IMR-90 (cell line): ENCODE measurements at places on chromosomes 7 and 10. TPM values are rescaled to one million over a fixed set of nuclear protein-coding genes. Genes with fewer than 3 reads are reported as not detected.

DNA sequence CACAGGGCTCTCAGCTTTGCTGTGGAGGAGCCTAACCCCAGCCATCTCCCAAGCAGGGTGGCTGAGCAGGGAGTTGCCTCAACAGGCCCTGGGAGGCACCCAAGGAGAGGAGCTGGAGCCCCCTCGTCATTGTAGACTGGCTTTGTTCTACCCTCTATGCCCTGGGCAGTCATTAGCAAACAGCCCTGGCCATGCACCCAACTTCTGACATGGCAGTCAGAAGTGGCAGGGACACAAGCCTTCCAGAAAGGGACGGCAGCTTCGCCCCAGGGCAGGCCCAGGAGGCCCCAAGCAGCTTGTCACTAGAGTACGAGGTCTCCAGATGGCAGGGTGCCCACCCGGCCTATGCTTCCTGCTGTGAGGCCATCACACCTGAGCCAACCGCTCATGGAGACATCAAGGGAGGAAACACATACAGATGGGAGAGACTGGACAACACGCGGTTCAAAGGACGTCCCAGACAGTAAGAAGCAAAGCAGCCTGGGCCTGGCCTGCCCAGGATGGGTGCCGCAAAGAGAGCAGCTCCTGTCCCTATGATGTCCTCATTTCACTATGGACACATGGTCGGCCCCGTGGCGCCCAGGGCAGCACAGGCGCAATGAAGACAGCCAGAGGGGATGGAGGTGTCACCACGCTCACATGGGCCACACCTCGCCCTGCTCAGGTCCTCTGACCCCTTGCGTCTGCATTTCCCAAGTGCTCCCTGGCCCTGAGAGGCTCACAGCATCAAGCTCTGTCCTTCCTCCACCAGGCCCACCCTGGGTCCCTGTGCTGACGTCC is 190.9 kb upstream of the CXCL12 start:
- DNase-seq, result no peak

GRCh38 chr7:44330331-44330730 is 4.9 kb upstream of the CAMK2B start:
- DNase-seq, result no peak

DNA sequence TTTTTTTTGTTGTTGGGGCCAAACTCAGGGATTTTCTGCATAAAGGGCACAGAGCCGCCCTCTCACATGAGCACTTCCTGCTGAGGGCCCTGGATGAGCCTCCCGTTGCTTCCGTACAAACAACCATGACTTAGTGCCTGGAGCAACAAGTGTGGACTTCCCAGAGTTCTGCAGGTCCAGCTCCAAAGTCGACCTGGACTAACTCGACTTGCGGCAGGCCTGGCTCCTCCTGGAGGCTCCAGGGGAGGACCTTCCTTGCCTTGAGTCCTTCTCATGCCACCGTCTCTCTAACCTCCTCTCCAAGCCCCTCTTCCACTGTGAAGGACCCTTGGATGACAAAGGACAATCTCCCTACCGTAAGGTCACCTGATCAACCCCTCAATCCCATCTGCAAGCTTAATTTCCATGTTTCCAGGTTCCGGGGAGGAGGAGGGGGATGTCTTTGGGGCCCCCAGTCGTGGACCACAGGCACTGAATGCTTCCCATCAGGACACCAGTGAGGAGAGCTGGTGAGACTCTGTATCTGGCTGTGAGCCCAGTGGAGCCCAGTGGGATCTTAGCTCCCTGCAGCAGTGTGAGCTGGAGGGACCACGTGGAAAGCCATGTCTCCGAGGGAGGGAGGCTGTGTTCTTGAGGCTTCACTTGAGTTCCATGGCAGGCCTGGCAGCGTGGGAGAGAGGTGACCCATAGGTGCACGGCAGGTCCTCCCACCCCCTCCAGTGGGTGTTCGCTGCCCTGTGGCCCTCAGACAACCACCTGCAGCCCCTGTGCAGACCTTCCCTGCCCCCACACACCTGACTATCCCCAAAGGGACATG is 199.5 kb upstream of the PPP2R2D start:
- DNase-seq, result no peak

DNA sequence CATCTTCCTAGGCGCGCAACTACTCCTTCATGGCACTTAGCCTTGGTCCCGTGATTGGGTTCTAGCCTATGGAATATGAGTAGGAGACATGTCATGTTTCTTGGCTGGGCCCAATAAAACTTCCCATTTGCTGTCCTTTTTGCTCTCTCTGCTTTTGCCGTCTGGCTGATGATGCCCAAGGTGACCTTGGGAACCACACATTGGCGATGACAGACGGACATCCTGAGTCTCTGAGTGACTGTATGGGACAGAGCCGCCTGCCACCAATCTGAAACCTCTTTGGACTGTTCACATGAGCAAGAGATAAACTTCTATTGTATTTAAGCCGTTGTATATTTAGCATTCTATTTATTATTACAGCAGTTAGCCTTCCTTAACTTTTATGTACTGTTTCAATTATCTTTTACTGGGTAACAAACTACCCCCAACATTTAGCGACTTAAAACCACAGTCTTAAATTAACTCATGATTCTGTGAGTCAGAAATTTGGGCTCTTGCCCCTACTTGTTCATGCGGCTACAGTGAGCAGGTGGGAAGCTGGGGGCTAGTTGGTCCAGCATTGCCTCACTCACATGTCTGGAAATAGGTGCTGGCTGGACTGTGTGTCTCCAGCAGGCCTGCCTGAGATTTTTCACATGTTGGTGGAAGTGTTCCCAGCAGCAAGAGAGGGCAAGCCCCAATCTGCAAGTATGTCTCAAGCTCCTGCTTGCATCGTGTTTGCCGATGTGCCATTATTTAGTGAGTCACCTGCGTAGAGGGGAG is 71.7 kb downstream of the NOD1 start:
- no peak for DNase-seq

DNA sequence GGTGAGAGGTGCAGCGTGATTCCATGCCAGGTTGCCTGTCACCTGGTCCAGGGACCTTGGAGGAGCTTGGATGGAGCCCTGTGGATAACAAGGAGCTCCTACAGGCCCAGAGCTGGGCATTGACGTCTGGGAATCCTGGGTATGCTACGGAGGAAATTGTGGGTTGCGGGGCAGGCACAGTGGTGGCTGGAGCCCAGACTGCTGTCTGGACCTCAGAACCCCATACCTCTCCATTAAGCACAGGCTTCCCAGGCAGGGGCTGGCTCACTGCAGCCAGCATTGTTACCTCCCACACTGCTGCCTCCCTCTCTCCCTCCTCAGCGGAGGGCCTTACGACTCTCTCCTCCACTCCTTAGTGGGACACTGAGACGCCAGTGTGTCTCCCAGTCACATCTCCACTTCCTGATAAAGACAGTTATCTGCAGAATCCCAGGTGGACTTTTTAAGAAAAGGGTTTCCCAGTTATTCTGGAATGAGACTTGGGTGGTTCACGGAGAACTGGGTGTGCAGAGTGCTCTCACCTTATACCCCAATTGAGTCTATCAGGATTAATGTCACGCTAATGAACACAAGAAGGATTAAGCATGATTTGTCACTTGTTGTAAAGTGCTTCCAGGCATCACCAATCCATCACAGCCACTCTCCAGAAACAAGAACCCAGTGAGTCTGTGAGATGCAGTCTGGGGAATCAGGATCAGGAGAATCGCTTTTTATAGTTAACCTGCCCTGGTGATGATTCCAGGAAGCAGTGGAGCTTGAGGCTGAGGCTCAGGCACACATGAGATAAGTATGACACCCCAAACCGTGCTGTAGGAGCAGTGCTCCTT is 309.4 kb downstream of the RPS24 start:
- DNase-seq, result no peak

DNA sequence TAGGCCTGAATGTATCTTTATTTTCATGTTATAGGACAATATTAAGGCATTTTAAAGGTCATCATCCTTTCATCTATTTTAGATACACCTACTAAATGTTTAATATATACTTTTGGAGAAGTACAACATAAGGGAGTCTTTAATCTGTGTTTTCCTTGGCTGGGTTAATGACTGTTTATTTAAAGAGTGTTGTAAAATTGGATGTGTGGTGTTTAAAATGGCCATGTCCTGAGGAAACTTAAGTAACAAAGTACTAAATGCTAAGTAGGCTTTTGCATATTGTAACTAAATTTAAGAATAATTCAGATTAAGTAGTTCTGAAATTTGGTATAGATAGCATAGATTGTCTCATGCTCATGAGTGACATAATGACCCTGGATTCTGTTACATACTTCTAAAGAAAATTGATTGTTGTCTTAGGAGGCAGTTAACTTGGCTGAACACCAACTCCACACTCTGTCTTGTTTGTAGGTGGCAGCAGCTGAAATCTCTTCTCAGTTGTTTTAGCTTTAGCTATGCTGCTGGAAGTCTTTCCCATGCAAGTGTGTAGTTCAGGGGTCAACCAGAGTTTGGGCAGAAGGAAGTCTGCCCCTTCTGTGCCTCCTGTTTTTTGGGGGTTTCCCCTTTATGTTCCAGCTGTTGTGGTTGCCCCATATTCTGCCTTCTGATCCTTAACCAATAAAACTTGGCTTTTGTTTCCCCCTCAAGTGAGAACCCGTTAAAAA is 29.2 kb downstream of the DLD start:
- peak; percentile 22 for DNase-seq

DNA sequence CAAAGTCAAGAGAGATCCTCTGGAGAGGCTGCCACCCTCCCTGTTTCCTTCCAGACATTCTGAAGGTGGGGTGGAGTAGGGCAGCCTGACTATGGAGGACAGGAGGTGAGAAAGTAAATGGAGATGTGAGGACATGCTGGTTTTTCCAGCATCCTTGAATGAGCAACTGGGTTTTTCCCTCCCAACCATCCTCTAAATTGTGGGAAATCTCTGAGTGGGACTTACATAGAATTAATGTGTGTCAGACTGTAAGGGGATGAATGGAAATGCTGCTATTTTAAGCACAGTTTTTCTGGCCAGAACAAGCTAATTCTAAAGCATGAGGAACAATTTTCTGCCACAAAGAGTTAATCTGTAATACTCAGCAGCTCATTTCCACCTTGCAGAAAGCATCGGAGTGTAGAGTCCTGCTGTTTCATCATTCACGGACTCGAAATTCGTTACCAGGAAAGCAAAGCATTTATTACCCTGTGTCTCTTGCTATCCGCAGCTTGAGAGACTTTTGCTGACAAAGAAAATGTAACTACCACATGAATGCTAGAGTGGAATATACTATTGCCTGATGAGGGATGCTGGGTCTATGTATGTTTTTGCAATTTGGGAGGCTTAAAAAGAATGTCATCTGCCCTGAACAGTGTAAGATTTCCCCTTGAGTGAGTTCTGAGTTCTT is 213.0 kb downstream of the CELF2 start:
- no peak for DNase-seq

DNA sequence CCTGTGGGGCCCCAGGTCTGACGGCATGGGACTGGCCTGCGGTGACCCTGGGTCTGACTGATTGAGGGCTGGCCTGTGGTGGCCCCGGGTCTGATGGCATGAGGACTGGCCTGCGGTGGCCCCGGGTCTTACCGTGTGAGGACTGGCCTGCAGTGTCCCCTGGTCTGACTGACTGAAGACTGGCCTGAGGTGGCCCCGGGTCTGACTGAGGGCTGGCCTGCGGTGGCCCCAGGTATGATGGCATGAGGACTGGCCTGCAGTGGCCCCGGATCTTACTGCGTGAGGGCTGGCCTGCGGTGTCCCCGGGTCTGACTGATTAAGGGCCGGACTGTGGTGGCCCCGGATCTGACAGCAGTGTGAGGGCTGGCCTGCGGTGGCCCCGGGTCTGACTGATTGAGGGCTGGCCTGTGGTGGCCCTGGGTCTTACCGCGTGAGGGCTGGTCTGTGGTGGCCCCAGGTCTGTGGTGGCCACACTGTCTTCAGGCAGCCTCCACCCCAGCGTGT is 10.9 kb downstream of the JAKMIP3 start:
- no peak for DNase-seq

GRCh38 chr10:45418849-45419675 is 45.0 kb downstream of the ALOX5 start:
- peak; percentile 10 for DNase-seq

GRCh38 chr7:39238234-39238869 is 260.6 kb downstream of the POU6F2 start:
- no peak for DNase-seq

GRCh38 chr10:42367532-42368230 is 270.7 kb downstream of the ZNF33B start:
- DNase-seq, result peak; percentile 16

DNA sequence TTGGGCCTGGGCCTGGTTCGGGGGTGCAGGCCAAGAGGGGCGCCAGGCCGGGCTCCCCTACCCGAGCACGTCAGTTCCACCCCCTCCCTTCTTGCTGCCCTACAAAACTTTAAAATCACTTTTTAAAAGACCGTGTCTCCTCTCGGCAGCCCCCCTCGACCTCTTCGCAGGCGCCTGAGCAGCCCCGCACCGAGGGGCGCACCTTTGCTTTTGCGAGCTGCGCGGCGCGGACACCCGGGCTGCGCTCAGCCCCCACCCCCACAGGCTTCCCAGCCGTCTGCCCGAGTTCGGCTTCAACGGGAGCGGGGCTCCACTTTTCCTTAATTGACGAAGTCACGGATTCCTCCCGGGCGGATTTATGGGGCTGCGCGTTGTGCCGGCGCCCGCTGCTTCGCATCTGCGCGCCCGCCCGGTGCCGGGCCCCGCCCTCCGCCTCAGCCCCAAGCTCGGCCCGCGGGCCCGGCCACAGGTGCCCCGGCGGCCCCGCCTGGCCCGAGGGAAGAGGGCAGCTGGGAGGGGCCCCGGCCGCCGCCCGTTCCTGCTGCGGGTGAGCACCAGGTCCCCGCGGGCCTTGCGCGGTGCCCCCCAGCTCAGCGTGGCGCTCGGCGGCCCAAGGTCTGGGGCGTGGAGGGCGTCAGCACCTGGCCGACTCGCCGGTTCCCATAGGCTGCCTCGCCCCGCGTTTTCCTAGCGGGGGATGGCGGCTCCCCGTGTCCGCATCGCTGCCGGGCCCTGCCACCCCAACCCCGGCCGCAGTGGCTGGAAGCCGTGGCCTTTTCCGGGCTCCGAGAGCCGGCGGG is 10.8 kb upstream of the MNX1 start:
- DNase-seq, result no peak

GRCh38 chr10:104028823-104029520 is 56.7 kb downstream of the COL17A1 start:
- no peak for DNase-seq

DNA sequence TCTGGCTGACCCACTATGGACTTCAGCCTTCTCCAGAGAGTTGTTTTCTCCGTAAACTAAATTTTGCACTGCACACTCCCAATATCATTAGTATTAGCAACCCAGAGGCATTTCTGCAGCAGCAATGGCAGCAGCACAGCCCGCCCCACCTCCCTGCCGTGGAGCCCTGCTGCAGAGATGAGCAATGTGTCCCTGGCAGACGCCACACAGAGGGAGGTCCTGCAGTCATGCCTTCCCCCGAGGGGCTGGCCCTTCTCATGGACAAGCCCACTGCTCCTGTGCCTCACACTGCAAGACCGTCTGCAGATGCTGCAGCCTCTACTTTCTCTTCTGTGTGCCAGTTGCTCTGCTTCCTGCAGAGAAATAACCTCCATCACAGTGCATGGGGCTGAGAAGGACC is 393.4 kb upstream of the MKI67 start:
- no peak for DNase-seq

GRCh38 chr10:35940141-35941041 is 298.3 kb upstream of the FZD8 start:
- DNase-seq, result peak; percentile 58

- no peak for DNase-seq
These were observed 6.1 kb downstream of the GIMAP1 start for GRCh38 chr7:150722431-150722931.

Gene PITRM1
- total RNA-seq, result 111 and 124 TPM in 2 replicates

Gene PKD1L1
- under 0.01 TPM in 2 replicates for total RNA-seq

Gene CAMK2B
- 0.18 and 0.28 TPM in 2 replicates for total RNA-seq

Gene CTAGE8
- not detected in 2 replicates for total RNA-seq

Gene CRYGN
- not detected in 2 replicates for total RNA-seq

Gene EXOSC1
- total RNA-seq, result 47.2 and 51.6 TPM in 2 replicates

Gene LHFPL3
- total RNA-seq, result not detected in 2 replicates

Gene DPYSL4
- 7.2 and 8.1 TPM in 2 replicates for total RNA-seq

Gene MSRB2
- total RNA-seq, result 10.6 TPM in 2 replicates

Gene ABLIM1
- 9.9 and 11.1 TPM in 2 replicates for total RNA-seq
